ENCODE measurements at places on chromosomes 12 and 14.

DNA sequence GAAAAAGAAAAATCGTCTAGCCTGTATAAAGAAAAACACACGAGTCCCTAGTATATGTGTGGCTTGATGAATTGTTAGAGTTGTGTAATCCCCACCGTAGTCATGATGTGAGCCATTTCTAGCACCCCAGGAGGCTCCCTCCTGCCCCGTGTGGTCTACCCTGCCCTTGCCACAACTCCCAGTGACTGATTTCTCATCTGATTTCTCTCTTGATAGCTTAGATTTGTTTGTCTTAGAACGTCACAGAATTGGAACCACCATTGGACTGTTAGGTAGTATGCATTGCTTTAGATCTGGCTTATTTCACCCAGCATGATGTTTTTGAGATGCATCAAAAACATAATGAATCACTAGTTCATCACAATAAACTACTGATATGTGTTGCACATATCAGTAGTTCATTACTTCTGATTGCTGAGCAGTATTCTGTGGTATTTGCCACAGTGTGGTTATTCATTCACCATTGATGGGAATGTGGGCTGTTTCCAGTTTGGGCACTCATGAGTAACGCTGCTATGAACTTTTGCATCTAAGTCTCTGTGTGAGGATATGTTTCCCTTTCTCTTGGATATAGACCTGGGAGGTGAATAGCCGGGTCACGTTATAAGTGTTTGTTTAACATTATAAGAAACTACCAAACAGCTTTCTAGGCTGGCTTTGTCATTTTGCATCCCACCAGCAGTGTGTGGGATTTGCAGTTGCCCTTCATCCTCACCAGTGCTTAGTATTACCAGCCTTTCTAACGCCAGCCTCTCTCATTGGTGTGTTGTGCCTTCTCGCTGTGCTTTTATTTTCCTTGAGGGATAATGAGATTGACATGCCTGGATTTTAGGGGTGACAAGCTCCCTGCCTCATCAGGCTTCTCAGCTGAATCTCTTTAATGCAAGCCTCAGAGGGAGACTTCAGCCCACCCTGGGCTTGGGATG, 31.9 kb upstream of the NCOR2 start:
- no peak for DNase-seq

DNA sequence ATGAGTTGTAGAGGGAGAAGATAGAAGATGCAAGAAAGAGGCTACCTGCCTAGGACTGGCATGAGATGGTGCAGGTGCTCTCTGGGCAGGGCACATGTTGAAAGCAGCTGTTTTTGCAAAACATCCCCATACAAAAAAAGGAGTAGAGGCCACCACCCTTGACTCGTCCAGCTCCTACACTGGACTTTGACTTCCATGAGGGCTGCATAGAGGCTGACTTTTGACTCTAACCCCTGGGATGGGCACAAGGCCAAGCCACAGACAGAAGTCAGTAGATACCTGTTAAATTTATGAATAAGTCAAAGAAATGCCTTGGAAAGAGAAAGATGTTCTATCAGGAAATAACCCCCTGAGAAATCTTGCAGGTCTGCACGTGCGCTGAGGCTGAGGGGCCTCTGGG, 1139.1 kb upstream of the TMEM132C start:
- no peak for DNase-seq

GRCh38 chr12:104410326-104410725, 46.4 kb upstream of the CHST11 start:
- no peak for DNase-seq

GRCh38 chr14:104138718-104139459, 502 bp downstream of the KIF26A start:
- no peak for DNase-seq

- DNase-seq = peak; percentile 39
These were observed 11.4 kb upstream of the CALCOCO1 start for GRCh38 chr12:53738406-53739213.

- no peak for DNase-seq
These were observed 20.3 kb downstream of the PRICKLE1 start for GRCh38 chr12:42568952-42569915.

- no peak for DNase-seq
These were observed 57.6 kb downstream of the SPTSSA start for GRCh38 chr14:34404416-34404815.
